Naive thymus-derived CD8-positive, alpha-beta T cell (primary cell): ENCODE measurements at places on chromosomes 6 and 20. TPM values are rescaled to one million over a fixed set of nuclear protein-coding genes. Genes with fewer than 3 reads are reported as not detected.

Gene COL9A3
- 2.2 TPM for total RNA-seq

Gene PDYN
- not detected for total RNA-seq

Gene C6orf163
- 5.0 TPM for total RNA-seq

DNA sequence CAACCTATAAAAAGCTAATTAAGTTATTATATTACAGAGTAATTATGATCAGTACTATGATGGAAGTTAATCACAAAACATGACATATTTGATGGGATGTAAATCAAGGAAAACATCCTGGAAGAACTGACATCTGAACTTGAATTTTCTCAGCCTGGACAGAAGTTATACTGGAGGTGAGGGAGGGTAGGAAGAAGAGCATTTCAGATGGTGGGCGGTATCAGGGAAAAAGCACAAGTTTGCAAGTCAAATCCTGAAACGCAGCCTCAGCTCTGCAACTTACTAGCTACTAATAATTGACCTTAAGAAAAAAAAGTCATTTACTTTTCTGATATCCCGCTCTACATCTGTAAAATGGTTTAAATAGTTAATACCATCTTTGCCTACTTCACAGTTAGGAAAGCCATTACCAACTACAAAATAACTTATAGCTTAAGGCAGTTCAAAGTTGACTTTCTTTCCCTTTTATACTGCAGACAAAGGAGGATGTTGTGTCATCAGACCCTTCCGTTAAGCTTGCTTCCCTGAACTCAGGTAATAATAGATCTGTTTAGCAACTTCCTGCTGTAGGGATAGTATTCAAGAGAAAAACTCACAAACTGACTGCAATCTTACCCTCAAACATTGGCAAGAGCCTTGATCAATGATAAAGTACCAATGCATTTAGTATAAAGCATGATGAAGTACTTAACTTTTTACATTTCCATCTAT is 21.0 kb downstream of the NOL7 start:
- no peak for DNase-seq
- no peak overlapping the region for H3K4me3 ChIP-seq
- H3K36me3 ChIP-seq = peaks cover 78% of the 10 kb centered on the region
- H3K4me1 ChIP-seq = peaks cover 21% of the 10 kb centered on the region

Gene NEURL2
- 5.9 TPM for total RNA-seq

DNA sequence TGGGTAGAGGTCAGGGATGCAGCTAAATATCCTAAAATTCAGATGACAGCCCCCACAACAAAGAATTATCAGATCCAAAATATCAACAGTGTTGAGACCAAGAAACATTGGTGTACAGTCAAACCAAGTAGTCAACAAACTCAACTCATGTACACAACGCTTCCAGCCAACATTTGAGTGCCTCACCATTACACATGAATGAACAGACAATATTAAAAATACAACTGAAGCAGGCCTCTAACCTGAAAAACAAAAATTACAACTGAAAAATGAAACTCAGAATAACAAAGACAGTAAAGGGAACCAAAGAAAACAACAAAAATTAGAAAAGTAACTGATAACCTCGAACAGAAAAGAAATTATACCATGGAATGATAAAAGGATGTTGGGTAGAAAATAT is 46.2 kb downstream of the HACE1 start:
- H3K36me3 ChIP-seq = peaks cover 7% of the 10 kb centered on the region
- H3K4me3 ChIP-seq = no peak overlapping the region
- no peak overlapping the region for H3K27ac ChIP-seq
- no peaks in the 10 kb centered on the region for H3K4me1 ChIP-seq
- H3K27me3 ChIP-seq = no peaks in the 10 kb centered on the region
